GM23248 (cell line): ENCODE measurements at places on chromosomes 7 and 10. TPM values are rescaled to one million over a fixed set of nuclear protein-coding genes. Genes with fewer than 3 reads are reported as not detected.
A peak's percentile ranks its signal among the peaks of the same experiment; 100 is the strongest.

CCDC3 gene
- not detected in 2 replicates for total RNA-seq

DNAJC2 gene
- total RNA-seq = 17.8 and 19.3 TPM in 2 replicates

RFC2 gene
- 15.9 and 23.1 TPM in 2 replicates for total RNA-seq

CRPPA gene
- total RNA-seq = 1.8 and 3.8 TPM in 2 replicates

CAMK2B gene
- total RNA-seq = 2.5 and 9.1 TPM in 2 replicates

GRCh38 chr10:14134275-14134674 is 196.4 kb downstream of the FRMD4A start:
- H3K27ac ChIP-seq = no peak overlapping the region
- H3K27me3 ChIP-seq = peaks cover 42% of the 10 kb centered on the region
- H3K4me3 ChIP-seq = no peak overlapping the region
- DNase-seq = no peak
- H3K36me3 ChIP-seq = no peaks in the 10 kb centered on the region

DNA sequence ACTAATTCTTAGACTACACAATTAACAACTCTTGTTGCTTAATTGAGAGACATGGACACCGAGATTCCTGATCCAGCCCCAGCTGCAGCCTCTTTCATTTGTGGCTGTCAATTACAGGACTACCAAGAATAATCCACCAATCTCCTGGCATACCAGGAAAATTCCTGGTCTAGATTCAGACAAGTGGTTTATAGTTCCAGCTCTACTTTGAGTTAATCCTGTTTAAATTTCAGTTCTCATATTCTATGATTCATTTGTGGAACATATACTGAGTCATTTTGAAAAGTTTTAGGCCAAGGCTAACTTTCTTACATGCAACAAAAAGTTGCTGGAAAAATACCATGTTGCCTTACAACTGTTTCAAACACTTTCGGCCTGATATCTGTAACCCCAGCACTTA is 253.5 kb downstream of the MAGI2 start:
- peaks cover 7% of the 10 kb centered on the region for H3K4me1 ChIP-seq
- DNase-seq = peak; percentile 53
- H3K36me3 ChIP-seq = no peaks in the 10 kb centered on the region
- H3K27me3 ChIP-seq = no peaks in the 10 kb centered on the region
- no peak overlapping the region for H3K4me3 ChIP-seq

DNA sequence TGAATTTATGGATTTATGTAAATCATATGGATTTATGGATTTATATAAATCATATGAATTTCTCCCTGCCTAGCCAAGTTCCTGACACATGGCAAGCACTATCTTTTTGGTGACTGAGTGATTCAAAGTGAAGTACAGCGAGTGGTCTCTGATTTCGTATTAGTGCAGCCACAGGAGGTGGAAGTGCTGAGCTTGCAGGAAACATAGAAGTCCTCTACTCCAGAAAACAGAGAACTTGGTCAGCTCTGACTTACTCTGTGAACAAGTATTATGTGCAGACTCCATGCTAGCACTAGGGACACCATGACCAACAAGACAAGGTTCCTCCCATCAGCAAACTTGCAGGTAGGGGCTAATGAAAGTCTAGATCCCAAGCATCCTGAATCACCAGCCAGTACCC is 28.5 kb downstream of the CYP3A5 start:
- no peaks in the 10 kb centered on the region for H3K27me3 ChIP-seq
- no peaks in the 10 kb centered on the region for H3K36me3 ChIP-seq
- no peak overlapping the region for H3K27ac ChIP-seq
- H3K4me1 ChIP-seq = no peaks in the 10 kb centered on the region
- no peak overlapping the region for H3K4me3 ChIP-seq
- no peak for DNase-seq

DNA sequence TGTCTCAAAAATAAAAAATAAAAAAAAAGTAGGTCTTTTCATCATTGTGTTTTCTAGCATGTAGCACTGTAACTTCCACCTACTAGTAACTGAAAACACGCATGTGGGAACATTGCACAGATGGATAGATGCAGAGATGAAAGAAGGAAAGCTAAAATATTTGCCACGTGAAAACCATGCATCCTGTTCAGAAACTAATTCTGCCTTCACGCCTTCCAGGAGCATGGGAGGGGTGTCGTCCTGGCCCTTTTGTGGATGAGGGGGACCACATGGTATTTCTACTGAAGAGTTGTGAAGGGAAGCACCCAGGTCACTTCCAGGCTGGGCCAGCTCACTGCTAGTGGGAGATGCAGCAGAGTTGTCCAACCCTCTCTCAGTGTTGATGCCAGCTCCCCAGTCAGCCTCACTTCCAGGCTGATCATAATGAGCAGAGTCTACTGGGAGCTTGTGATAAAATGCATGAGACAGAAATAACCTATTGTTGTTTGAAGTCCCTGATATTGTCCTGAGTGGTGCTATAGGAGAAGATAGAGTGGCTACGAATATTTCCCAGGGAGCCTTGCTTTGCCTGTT is 287.1 kb upstream of the CELF2 start:
- H3K4me3 ChIP-seq = no peak overlapping the region
- DNase-seq = no peak
- H3K27me3 ChIP-seq = no peaks in the 10 kb centered on the region
- H3K36me3 ChIP-seq = no peaks in the 10 kb centered on the region

DNA sequence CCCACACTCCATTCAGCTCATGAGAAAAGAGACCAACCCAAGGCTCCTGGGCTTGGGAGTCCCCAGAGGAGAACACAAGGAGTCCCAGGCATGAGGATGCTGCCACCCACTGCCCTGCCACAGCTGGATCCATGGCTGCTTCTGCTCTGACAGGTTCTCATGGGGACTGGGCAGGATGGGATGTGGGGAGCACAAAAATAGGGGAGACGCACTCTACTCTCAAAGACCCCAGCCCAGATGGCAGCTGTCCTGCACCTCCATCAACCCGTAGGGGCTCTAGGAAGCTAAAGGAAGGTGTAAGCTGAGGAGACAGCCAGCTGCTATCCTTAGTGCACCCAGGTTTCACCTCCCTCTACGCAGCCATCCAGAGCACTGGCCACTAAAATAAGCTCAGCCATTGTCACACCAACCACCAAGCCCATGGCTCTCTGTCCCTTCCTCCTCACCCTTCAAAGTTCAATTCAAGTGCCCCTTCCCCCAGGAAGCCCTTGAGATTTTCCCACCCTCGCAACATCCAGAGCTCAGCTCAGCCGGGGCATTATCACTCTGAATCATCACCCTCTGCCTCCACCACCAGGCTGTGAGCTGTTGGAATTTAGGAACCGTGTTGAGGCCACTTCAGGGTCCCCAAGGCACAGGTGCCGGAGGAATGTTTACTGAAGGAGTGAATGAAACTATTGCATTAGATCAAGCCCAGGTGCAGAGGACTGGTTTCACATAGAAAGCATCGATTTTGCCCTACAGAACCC is 142.1 kb downstream of the GRID1 start:
- H3K27ac ChIP-seq = no peak overlapping the region
- H3K36me3 ChIP-seq = no peaks in the 10 kb centered on the region
- H3K27me3 ChIP-seq = no peaks in the 10 kb centered on the region
- DNase-seq = peak; percentile 14
- no peak overlapping the region for H3K4me3 ChIP-seq

GRCh38 chr10:109183366-109183765 is 739.9 kb downstream of the XPNPEP1 start:
- peak; percentile 31 for DNase-seq
- no peak overlapping the region for H3K27ac ChIP-seq
- H3K36me3 ChIP-seq = no peaks in the 10 kb centered on the region
- H3K4me3 ChIP-seq = no peak overlapping the region

DNA sequence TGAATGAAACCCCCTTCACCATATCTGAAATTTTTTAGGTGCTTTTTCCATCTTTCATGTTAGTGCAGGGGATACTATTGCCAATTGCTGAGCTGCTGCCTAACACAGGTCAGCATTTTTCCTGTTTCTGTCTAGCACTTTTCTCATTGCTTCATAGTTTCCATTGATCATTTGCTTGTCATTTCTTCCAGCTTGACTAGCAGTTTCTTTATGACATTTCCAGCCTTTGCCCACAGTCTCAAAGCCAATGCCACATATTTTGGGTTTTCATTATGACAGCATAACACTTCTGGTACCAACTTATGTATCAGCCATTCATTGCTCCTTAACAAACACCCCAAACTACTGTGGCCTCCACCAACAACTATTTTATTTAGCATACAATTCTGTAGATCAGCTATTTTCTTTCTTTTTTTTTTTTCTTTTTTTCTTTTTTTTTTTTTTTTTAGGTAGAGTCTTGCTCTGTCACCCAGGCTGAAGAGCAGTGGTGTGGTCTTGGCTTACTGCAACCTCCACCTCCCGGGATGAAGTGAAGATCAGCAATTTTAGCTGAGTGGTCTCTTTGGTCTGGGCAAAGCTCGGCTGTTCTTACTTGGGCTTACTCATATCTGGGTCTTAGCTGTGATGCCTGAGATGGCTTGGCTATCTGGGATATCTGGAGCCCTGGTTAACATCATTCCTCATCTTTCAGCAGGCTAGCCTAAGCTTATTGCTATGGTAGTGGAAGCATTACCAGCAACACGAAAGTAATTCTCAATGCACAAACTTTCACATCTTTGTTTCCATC is 102.3 kb downstream of the EPC1 start:
- H3K4me3 ChIP-seq = no peak overlapping the region
- H3K36me3 ChIP-seq = no peaks in the 10 kb centered on the region
- peaks cover 19% of the 10 kb centered on the region for H3K4me1 ChIP-seq

GRCh38 chr10:89574368-89574767 is 39.0 kb upstream of the SLC16A12 start:
- no peak overlapping the region for H3K4me3 ChIP-seq
- DNase-seq = no peak
- H3K27ac ChIP-seq = no peak overlapping the region

DNA sequence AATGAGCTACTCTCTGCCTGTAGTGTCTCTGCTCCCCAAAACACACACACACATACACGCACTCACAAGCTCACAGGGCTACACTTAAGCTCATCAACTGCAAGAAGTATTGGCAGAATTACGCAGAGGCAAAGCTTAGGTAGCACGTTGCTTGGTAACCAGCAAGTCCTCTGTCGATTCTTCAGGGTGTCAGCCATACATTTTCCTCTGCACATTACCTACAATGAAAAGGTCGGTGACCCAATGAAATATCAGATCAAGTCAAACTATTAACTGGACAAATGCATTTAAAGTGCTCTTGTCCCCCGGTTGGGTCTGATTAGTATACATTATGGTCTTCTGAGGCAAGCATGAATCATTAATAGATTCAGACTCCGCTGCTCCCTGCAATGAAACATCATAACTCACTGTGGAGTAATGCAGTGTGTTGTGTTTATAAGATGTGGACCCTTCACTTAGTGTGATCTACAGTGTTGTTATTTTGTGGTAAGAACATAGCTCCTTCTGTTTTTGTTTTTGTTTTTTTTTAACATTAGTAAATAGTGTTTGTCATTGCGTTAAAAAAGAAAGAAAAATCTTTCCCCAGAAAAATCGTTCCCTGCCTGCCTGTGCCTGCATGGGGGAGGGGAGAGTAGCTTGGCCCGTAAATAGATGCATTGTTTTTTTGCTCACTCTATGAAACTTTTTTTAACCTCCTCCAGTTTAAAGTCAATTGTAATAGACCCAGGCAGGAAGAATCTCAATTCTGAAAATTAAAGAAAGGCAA is 325.5 kb downstream of the SFMBT2 start:
- H3K27me3 ChIP-seq = 0 out of 2 replicates have a peak, but pooled peaks cover 6% of the 10 kb centered on the region
- peak; percentile 4 for DNase-seq
- no peak overlapping the region for H3K27ac ChIP-seq
- H3K4me3 ChIP-seq = no peak overlapping the region
- no peaks in the 10 kb centered on the region for H3K4me1 ChIP-seq
- H3K36me3 ChIP-seq = no peaks in the 10 kb centered on the region

DNA sequence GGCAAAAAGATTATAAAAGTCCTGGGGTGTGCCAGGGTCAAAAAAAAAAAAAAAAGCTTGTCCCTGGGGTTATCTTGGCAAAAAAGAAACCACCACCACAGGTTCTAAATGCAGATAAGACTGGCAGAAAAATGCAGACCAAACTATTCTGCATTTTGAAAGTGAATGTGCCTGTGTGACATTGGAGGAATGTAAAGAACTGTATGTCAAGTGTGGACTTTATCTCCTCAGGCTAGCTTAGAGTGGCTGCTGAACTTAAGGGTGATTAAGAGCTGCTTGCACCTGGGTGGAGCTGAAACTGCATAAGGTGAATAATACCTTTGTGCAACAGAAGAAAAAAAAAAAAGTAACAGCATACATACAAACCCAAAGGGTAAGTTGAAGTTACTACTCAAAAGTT is 1.3 kb upstream of the NAPEPLD start:
- no peak for DNase-seq
- no peak overlapping the region for H3K4me3 ChIP-seq
- H3K27ac ChIP-seq = no peak overlapping the region
- peaks cover 13% of the 10 kb centered on the region for H3K4me1 ChIP-seq
- no peaks in the 10 kb centered on the region for H3K36me3 ChIP-seq
- H3K27me3 ChIP-seq = no peaks in the 10 kb centered on the region

- H3K27me3 ChIP-seq = no peaks in the 10 kb centered on the region
- no peaks in the 10 kb centered on the region for H3K4me1 ChIP-seq
- no peak overlapping the region for H3K27ac ChIP-seq
- no peaks in the 10 kb centered on the region for H3K36me3 ChIP-seq
- no peak overlapping the region for H3K4me3 ChIP-seq
Measured at GRCh38 chr7:147639751-147640150, 950.8 kb upstream of the C7orf33 start.

GRCh38 chr10:86960003-86960862 is 1.8 kb downstream of the SNCG start:
- H3K4me3 ChIP-seq = no peak overlapping the region
- H3K36me3 ChIP-seq = no peaks in the 10 kb centered on the region
- no peaks in the 10 kb centered on the region for H3K27me3 ChIP-seq
- H3K4me1 ChIP-seq = peaks cover 13% of the 10 kb centered on the region

GRCh38 chr10:11548768-11549099 is 62.7 kb downstream of the USP6NL start:
- no peaks in the 10 kb centered on the region for H3K36me3 ChIP-seq
- no peak overlapping the region for H3K27ac ChIP-seq
- H3K4me3 ChIP-seq = no peak overlapping the region
- peaks cover 27% of the 10 kb centered on the region for H3K4me1 ChIP-seq

DNA sequence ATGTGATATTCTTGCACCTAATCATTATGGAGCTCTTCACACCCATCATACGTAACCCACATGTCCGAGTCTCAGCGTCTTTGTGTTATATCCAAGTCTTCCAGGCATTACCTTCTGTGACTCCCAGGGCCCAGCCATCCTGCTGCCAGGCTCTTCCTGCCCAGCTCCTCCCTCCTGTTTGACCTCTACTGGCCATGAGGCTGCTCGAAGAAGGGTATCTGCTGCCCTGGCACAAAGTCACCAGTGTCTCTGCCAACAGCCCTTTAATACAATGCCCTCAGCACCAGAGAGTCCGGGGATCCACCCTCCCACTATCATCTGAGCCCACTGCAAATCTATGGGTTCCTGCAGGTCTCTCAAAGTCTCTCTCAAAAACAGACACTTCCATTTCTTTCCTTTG is 65.3 kb upstream of the WAC start:
- H3K27me3 ChIP-seq = no peaks in the 10 kb centered on the region
- H3K4me3 ChIP-seq = no peak overlapping the region
- no peak overlapping the region for H3K27ac ChIP-seq
- no peaks in the 10 kb centered on the region for H3K4me1 ChIP-seq
- no peaks in the 10 kb centered on the region for H3K36me3 ChIP-seq

GRCh38 chr10:62647375-62648092 is 157.0 kb upstream of the ADO start:
- H3K27me3 ChIP-seq = no peaks in the 10 kb centered on the region
- H3K27ac ChIP-seq = no peak overlapping the region
- H3K4me1 ChIP-seq = peaks cover 28% of the 10 kb centered on the region
- no peak overlapping the region for H3K4me3 ChIP-seq
- no peaks in the 10 kb centered on the region for H3K36me3 ChIP-seq

- H3K27me3 ChIP-seq = no peaks in the 10 kb centered on the region
- no peak overlapping the region for H3K4me3 ChIP-seq
- H3K4me1 ChIP-seq = peaks cover 15% of the 10 kb centered on the region
- H3K36me3 ChIP-seq = no peaks in the 10 kb centered on the region
Measured at GRCh38 chr7:28423112-28423511, 10.8 kb downstream of the CREB5 start.
